H7 (cell line): ENCODE measurements at places on chromosomes 11 and 22. TPM values are rescaled to one million over a fixed set of nuclear protein-coding genes. Genes with fewer than 3 reads are reported as not detected.
A peak's percentile ranks its signal among the peaks of the same experiment; 100 is the strongest.

DNA sequence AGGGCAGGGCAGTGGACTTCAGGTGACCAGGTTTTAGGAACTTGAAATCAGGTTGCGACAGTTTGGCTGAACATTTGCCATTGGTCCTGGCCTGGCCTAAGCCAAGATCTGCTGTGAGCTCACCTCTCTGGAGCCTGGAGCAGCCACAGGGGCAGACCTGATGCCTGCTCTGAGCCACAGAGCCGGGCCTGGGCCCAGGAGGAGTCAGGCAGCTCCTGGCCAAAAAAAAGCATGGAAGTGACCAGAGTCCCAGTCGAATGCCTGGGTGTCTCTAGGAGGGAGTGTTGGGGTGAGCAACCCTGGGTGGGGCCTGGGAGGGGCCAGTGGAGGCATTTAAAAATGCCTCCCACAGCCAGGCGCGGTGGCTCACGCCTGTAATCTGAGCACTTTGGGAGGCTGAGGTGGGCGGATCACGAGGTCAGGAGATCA, 6.0 kb upstream of the OMP start:
- DNase-seq, result no peak

The C2CD3 gene
- total RNA-seq, result 8.0 and 14.4 TPM in 2 replicates

- DNase-seq, result peak; percentile 45
Observed at GRCh38 chr11:103601225-103601846, 435.1 kb upstream of the DDI1 start.

- DNase-seq, result no peak
Observed at GRCh38 chr11:68380786-68381622, 68.6 kb downstream of the LRP5 start.

The BRSK2 gene
- 22.2 and 23.6 TPM in 2 replicates for total RNA-seq

The ELFN2 gene
- 0.14 and 0.22 TPM in 2 replicates for total RNA-seq

DNA sequence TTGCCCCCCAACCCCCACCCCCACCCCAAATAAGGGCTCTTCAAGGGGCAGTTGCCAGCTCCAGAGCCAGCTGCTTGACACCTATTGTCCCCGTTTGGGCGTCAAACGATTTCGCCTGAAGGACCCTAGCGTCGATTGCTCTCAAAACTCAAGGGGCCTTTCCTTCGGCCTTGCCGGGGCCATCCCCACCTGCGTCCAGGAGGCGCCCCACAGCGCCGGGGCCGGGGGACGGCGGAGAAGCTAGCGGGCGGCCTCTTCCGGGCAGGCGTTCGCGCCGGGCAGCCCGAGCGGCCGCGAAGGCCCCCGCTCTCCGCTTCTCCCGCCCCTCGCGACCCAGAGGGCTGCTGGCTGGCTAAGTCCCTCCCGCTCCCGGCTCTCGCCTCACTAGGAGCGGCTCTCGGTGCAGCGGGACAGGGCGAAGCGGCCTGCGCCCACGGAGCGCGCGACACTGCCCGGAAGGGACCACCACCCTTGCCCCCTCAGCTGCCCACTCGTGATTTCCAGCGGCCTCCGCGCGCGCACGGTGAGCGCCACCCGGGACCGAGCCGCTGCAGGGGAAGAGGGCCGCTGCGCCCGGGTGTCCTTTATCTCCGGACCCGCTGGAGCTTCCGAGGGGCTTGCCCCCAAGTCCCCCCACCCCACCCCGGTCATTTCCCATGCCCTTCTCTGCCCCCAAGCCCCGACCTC, at the start of gene CAPRIN1:
Gene CAPRIN1, plus strand, starts transcription at position 383 of the 687 bp plus-strand sequence. CDS start 690 bp downstream, outside the sequence.
- peak; percentile 94 for DNase-seq

DNA sequence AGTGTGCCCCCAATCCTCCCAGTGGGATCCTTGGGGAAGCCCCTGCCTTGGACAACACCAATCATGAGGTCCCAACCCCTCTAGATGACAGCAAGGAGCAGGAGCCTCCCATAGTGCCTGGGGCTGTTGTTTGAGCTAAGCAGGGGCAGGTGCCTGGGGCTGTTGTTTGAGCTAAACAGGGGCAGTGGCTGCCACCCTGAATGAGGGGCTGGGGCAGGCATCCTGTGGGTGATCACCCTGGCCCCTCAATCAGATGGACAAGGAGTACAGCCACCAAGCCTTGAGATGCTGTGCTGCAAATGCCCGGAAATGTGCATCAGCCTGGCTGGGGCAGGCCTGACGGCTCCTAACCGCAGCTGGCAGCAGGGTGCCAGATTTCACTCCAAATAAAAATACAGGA, 66.7 kb downstream of the MYEOV start:
- DNase-seq, result no peak

GRCh38 chr11:123111465-123111864, 49.5 kb upstream of the HSPA8 start:
- peak; percentile 73 for DNase-seq

- DNase-seq, result peak; percentile 78
Observed at GRCh38 chr22:27780161-27780575, 21.4 kb downstream of the MN1 start.

The MMP7 gene
- total RNA-seq, result not detected in 2 replicates

GRCh38 chr11:96607864-96608558, 218.2 kb downstream of the JRKL start:
- DNase-seq, result peak; percentile 17
